Stimulated activated CD8-positive, alpha-beta memory T cell treated with anti-CD3 and anti-CD28 coated beads, Interleukin-2, amount 100 ng/mL, for 48 hours (primary cell): ENCODE measurements at places on chromosomes 5 and 9.

DNA sequence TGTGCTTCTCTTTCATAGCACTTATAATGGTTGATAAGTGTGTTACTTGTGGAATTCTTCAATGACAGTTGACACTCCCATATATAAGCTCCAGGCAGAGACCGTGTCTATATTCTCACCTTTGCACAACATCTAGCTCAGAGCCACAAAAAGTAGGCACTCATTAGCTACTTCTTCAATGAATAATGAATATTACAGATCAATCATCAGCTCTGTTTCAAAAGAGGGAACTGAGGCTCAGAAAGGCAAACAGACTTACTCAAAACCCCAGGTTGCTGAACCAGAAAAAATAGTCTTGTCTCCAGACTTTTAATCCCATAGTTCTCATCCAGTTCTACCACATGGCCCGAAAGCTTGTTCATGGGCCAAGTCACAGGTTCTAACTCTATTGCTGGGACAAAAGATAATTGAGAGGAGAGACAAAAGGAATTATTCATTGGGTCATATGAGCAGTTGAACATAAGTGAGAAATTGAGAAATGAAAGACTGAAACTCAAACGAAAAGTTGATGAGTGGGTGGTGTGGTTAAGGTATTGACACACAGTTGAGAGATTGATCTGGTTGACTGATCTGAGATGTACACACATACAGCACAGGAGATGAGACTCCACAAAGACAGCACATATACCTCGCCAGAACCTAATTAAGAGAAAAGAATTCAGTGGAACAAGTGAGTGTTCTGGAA, 381.6 kb downstream of the EFNA5 start:
- DNase-seq = no peak

GRCh38 chr5:173454361-173454735, 126.1 kb upstream of the STC2 start:
- no peak for DNase-seq

DNA sequence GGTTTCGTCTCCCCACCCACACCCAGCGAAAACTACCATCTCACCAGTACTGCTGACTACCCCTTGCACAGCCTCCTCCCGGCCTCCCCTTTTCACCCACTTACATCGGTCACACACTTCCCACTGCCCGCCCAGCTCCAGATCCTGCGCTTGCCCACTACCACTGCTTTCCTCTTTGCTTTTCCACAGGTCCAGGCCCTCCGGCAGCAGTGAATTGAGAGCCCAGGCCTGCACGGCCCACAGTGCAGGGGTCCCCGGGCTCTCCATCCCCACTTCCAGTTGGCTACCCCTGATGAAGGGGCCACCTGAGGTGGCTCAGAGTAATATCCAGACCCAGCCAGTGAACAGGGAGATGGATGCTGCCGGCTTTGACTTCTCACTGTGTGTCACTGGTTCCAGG, 120.2 kb upstream of the FSTL4 start:
- DNase-seq = no peak

GRCh38 chr5:39476843-39477220, 52.1 kb upstream of the DAB2 start:
- DNase-seq = no peak

- DNase-seq = no peak
These were observed 424.6 kb downstream of the CCDC171 start for GRCh38 chr9:15977438-15977837.

GRCh38 chr5:72510610-72511181, 3.5 kb upstream of the ZNF366 start:
- DNase-seq = no peak
